ENCODE measurements at places on chromosomes 12 and 14.

DNA sequence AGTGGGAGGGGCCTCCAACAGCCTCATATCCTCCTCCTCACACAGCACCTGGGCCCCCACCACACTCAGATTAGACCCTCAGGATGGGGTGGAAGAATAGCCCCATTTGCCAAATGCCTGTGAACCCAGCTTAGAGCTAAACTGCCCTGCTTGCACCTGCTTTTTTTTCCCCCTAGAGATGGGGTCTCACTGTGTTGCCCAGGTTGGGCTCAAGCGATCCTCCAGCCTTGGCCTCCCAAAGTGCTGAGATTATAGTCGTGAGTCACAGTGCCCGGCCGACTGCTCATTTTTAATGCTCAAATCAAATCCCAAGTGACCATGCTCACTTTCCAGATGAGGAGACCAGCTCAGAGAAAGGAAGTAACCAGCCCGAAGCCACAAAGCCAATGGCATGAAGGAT lies 27.1 kb downstream of the TESC start:
- DNase-seq, result no peak

- no peak for DNase-seq
These were observed 203.0 kb upstream of the MYL2 start for GRCh38 chr12:111123390-111123789.

- DNase-seq, result no peak
These were observed 97.1 kb downstream of the ARF6 start for GRCh38 chr14:49989966-49990365.

- DNase-seq, result no peak
These were observed 174.8 kb downstream of the APAF1 start for GRCh38 chr12:98819821-98820404.

DNA sequence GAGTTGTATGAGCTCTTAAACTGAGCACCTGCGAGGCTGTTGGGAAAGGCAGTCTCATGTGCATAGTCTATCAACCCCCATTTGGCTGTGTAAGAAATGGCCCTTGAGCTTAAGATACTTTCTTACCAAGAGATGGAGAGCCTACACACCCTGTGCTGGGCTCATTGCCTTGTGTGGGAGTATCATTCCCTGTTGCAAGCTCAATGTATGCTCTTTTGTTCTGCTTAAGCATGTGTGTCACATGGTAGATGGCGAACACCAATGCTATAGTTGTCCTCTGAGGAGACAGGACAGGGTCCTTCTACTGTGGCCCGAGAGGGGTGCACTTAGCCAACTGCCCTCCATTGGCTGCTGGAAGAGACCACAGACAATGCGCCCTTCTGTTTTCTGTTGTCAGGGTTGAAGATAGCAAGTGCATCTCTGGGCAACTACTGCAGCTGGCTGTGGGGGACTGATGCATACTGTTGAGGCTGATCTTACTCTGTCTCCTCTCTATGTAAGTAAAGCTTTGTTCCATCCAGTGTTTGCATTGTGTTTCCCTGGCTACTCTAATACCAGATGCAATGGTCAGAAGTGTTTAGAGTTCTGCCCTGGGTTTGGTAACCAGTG lies 79.5 kb downstream of the PTPRB start:
- no peak for DNase-seq

GRCh38 chr14:35594616-35595015 lies 60.7 kb downstream of the INSM2 start:
- DNase-seq, result no peak

GRCh38 chr12:117226505-117226904 lies 36.2 kb upstream of the FBXO21 start:
- no peak for DNase-seq

All from NCI-H2081 (cell line).